NCI-H2081 treated with DMSO at 0.1 percent for 48 hours (cell line): ENCODE measurements at places on chromosomes 12 and 14.

DNA sequence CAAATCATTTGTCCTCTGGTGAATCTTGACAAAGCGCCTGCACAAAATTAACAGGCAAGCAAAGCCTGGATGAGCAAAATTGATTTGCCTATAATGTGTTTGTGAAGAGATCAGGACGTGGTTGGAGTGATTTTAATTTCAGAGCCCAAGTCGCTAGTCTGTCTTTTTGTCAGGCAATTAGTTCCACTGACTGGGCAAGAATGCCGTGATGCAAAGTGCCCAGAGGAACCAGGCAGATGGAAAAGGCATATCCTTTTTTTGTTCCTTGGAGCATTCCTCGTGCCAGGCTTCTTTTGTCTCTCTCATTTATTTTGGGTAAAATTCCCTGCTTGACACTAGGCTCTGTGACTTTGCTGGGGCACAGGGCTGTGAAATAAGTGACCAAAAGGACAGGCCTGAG is 65.9 kb upstream of the CCDC198 start:
- no peak for DNase-seq

DNA sequence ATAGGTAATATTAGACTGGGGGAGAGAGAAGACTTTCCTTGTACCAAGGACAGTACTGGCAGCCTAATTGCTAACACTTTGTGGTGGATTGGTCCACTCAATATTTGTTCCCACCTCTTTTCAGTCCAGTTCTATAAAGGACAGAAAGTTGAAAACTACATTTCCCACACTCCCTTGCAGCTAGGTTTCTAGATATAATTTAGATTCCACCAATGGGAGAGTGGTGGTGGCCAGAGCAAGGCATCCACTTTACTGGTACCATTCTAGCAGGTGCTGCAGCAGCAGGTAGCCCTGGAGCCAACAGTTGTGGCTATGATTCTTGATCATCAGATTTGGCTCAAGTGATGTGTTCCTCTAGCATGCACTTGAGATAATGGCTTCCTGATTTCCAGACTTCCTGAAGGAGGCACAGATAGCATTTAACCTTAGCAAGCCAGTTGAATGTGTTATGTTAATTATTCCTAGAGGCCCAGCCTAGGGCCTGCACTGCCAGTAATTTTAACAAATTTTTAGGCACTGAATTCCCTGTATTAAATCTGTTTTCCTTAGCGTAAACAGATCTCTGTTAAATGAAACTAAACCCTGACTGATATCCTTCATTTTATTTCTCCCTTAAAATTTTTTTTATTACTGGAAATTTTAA is 24.4 kb downstream of the SLC38A1 start:
- no peak for DNase-seq

- peak; percentile 30 for DNase-seq
Measured at GRCh38 chr12:40733871-40734270, 41.6 kb downstream of the CNTN1 start.

DNA sequence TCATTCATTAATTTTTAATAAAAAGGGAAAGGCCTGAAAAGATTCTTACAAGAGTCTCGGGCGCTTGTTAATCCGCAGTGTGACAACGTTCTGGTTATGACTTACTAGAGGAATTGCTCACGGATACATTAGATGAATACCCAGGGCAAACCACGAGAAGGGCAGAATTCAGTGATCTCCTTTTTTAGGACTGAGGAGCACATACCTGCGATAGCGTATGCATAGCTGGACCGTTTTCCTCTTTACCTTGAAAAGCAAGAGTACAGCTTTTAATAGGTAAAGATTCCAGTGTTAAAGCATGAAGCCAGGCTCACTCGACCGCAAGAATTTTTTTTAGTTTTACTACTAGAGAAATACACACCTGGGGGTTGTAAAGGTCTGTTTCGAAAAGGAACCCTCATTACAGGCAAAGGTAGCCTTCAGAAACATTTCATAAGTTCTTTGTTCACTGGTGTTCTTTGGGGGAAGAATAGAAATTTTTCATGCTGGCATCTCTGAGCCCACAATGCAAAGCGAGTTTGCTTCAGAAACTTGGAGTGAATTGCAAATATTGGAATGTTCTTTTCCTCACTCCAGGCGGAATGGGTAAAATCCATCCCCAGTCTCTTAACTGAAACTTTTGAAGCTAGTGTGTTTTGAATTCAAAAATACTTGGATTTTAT is 953 bp downstream of the MAPK1IP1L start:
- DNase-seq = no peak

DNA sequence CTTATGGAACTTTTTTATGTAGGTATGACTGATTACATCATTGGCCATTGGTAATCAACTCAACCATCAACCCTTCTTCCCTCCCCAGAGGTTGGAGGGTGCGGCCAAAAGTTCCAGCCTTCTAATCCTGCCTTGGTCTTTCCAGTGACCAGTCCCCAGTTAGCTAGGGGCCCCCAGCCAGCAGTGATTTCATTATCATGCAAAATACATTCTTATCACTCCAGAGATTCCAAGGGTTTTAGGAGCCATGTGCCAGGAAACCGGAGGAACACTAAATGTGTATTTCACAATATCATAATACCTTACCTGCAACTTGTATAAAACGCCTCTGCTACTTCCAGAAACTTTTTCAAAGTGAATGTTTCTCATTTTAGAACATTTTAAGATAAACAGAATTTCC is 181.5 kb upstream of the PELI2 start:
- no peak for DNase-seq

DNA sequence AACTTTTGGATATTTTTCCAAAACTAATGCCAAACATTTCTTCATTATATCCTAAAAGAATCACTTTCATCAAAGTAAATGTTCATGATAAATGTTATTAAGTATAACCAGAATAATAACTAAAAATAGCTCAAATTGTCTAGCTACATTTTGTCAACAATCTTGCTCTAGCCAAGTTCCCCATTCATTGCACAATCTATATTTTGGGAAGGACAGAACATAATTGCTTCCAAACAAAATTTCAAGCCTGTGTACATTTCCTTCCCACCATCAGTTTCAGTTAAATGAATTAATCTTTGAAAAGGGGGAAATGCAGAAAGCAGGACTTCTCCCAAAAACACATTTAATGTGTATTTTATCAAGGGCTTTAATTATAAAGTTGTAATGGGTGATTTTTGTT is 98.0 kb upstream of the PLEKHG7 start:
- no peak for DNase-seq

DNA sequence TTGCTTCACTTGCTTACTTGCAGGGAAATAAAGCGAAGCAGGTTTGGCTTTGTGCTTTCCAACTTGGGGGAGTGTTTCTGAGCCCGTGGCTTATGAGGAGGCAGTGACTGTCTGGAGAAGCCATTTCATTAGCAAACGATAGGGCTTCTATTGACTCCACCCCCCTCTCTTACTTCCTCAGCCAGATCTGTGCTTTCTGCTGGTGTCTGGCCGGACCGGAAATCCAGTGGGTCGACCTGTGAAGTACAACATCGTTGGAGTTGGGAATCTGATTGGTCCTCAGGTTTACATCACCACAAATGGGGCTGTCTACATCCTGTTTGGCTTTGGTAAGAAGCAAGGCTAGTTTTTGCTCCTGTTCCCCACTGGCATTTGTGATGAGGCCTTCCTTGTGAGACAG is 22.3 kb downstream of the FAM234B start:
- no peak for DNase-seq

DNA sequence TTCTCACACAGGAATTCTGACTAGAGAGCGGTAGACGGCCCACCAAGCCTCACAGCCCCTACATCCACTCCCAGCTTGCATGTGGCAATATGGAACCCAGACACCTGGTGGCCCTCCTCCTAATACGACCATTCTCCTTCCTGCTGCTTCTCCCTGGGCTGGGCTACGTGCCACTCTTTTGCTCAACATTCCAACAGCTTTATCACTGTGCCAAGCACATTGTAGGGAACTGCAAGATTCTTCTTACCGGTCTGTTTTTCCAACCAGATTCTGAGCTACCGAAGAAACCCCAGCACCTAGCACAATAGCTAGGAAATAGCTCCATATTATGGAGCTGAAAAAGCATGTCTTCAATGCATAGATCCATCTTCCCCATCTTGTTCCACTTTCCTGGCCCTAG is 58.1 kb downstream of the STXBP6 start:
- DNase-seq = no peak

GRCh38 chr12:8519171-8519570 is 5.9 kb downstream of the CLEC4D start:
- no peak for DNase-seq
